ENCODE measurements at places on chromosomes 6 and 20.

GRCh38 chr20:38842558-38842981, 37.1 kb downstream of the PPP1R16B start:
- peak; percentile 55 for DNase-seq

GRCh38 chr20:17786221-17786718, 86.5 kb downstream of the BANF2 start:
- no peak for DNase-seq

GRCh38 chr6:2021713-2022125, 223.7 kb downstream of the GMDS start:
- DNase-seq, result no peak

DNA sequence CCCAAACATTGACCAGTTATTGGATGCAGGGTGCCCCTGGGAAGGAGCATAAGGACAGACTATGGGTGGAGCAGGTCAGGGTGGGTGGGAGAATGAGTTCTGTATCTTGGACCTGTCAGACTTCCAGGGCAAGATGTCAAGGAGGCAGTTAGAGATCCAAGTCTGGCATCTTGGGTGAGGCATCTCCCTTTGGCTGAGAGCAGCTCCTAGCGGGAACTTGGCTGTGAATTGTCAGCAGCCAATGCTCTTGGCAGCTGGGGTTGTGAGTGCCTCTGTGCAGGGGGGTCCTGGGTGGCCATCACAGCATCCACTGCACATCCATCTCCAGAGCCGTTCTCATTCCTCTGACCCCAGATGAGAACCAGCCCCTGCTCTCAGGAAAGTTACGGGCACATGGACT, 117.0 kb upstream of the MYL9 start:
- DNase-seq, result no peak

GRCh38 chr6:29502597-29502996, 14.8 kb upstream of the MAS1L start:
- no peak for DNase-seq

GRCh38 chr20:19945732-19946670, 71.2 kb upstream of the NAA20 start:
- DNase-seq, result no peak

DNA sequence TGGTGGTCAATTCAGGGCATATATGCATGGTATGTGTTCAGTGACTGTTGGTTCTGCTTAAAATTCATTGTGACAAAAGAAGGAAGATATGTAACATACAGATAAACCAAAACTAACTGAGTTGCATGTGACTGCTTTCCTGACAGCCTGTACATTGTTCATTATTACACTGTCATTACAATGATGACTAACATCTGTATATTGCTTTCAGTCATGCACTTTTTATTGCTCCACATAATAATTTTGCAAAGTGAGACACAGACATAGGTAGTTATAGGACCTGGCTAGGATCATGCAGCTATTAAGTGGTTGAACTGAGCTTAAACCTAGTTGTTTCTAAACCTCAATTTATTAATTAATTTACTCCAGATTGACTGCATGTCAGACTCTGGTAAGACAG, 703.2 kb downstream of the HDGFL1 start:
- DNase-seq, result no peak

DNA sequence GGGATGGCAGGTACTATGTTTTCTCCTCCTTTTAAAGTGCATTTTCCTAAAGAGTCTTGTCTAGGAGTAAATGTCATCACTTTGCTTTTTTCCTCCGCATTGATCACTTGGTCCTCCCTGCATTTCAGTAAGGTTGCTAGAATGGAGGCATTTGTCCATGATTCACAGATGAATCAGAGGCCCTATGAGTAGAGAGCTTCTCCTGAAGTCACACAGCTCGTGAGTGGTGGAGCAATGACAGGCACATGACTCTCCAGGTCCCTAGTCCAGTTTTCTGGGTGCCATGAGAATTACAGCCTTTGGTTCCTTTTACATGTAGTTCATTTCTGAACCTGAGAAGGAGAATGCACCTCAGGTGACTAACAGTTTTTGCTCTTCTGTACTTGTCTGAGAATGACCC, 50.5 kb downstream of the HLA-A start:
- DNase-seq, result no peak

GRCh38 chr6:150260931-150261330, 107.9 kb upstream of the IYD start:
- no peak for DNase-seq

- DNase-seq, result no peak
Observed at GRCh38 chr20:15895560-15896084, 677.6 kb downstream of the KIF16B start.

GRCh38 chr6:18343741-18344140, 43.4 kb upstream of the RNF144B start:
- DNase-seq, result no peak

DNA sequence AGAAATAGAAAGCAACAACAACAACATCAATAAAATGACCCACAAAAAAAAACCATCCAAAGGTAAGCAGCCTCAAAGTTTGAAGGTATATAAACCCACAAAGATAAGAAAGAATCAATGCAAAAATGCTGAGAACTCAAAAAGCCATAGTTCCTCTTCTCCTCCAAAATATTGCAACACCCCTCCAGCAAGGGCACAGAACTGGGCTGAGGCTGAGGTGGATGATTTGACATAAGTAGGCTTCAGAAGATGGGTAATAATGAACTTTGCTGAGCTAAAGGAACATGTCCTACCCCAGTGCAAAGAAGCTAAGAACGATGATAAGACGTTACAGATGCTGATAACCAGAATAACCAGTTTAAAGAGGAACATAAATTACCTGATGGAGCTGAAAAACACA, 188.8 kb upstream of the BTBD3 start:
- no peak for DNase-seq

DNA sequence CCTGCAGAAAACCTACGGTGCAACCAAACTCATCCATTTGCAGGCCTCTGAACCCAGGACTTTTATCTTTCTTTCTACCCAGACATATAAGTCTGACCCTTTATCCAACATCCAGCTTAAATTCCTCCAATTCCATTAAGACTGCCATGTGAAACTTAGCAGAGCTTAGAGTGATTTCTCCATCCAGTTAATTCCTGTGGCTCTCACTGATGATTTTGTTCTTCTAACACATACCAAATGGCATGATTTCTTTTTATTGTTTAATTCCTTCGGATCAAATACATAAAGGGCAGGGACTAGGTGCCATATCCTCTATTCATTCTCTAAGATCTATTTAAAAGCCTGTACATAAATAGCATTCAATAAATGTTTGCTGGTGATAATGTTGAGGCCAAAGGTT, 92.9 kb downstream of the TASP1 start:
- DNase-seq, result no peak

- no peak for DNase-seq
Observed at GRCh38 chr20:25543068-25543467, 42.3 kb downstream of the NINL start.

- no peak for DNase-seq
Observed at GRCh38 chr6:36757206-36757605, 59.6 kb downstream of the RAB44 start.

DNA sequence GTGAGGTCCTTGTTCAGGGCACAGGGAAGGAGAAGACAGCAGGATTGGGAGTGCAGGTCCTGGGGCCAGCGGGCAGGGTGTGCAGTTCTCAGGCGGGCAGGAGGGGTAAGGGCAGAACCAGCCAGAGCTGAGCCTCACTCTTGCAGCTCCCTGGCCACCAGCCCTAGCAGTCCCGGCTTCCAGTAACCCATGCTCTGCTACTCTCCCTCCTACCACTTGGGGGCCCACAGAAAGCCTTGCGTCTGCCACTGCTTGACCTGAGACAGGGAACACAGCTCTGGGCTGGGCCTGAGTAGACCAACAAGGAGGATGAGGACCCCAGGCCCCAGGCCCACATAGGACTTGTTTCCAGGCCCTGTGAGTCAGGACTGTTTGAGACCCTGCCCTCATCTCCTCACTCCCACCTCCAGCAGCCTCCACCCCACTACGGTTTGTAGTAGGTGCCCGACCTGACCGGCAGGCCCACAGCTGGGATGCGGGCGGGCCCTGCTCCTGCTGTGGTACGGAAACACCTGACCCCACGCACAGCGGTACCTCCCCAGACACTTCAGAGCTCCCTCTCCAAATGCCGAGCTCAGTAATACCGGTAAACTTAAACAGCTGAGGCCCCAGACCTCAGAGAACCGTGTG, 39.2 kb downstream of the KCNK5 start:
- DNase-seq, result no peak

GRCh38 chr20:58712806-58713731, 20.5 kb downstream of the NPEPL1 start:
- DNase-seq, result no peak

GRCh38 chr20:4750381-4750780, 28.7 kb downstream of the PRND start:
- no peak for DNase-seq

DNA sequence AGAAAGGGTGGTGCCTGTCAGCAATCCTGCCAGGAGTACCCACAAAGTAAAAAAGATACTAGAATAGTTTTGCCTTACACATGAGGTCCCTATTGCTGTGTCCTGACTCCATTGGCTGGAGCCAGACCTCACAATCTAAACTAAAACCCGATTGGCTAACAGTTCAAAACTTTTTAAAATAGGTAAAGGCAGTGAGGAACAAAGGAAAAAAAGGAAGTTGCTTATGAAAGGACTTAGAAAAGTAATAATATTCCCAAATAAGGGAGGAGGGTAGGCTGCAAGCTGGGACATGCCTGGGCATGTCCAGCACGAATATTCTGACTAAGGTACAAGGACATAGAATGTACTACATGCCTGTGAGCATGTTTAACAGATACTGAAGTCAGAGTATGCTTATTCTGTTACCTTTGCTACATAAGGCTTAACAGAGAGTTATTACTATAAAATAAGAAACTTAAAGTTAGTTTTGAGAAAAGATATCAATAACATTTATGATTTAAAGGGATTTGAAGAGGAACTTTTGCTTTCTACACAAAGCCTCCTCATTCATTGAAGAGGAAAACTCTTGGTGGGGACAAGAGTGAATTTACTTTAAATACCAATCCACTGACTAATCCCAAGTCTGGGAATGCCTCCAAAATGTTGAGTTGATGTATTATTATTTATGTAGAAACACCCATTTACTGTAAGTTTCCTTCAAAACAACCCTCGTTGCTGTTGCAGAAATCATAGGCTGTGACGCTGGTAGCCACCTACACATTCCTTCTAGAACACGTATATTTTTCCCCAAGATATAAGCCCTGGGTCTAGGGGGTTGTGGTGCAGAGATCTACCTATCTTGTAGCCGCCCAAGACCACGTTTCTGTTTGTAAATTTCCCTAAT, 8.2 kb upstream of the MTHFD1L start:
- no peak for DNase-seq

- no peak for DNase-seq
Observed at GRCh38 chr6:1915226-1915625, 305.5 kb downstream of the FOXC1 start.

- DNase-seq, result no peak
Observed at GRCh38 chr20:63176034-63176426, 39.9 kb downstream of the YTHDF1 start.

DNA sequence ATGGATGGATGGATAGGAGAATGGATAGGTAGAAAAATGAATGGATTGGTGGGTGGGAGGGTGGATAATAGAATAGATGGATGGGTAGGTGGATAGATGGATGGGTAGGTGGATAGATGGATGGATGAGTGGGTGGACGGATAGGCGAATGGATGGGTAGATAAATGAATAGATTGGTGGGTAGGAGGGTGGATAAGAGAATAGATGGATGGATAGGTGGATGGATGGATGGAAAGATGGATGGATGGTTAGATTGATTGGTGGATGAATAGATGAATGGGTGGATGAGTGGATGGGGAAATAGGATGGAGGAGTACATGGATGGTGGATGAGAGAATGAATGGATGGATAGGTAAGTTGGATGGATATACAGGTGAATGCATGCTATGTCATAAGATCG, 110.5 kb downstream of the CEBPB start:
- no peak for DNase-seq

DNA sequence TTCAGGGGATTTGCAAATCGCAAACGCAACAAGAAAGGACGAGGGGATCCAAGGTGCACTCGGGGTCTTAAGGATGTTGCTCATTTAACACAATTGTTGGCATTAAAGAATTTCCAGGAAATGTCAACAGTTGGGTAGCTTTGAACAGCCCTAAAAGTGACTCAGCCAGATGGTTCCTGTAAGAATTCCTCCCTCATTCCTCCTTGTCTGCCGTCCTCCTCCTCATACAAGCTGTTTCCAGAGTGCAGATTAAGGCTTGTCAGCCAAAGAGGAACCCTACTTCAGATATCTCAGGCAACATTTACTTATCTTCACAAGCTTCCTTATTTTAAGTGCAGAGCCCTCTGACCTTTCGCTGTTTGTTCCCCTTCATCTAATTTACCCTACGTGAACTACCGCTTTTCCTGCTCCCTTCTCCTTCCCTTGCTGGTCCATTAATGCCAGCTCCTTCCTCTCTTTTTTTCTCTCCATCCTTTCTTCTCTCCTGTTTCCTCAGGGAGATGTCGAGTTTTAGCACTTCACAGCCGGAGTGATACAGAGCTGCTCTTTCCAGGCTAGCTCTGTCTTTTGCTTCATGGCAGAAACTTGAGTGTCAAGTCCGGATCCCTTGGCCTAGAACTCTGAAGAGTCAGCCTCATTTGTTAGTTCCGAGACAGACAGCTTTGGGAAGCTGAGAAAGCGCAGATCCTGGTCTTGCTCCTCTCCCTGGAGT, 26.1 kb upstream of the TBC1D7 start:
- DNase-seq, result no peak

GRCh38 chr6:51892750-51893149, 194.7 kb downstream of the PKHD1 start:
- no peak for DNase-seq

DNA sequence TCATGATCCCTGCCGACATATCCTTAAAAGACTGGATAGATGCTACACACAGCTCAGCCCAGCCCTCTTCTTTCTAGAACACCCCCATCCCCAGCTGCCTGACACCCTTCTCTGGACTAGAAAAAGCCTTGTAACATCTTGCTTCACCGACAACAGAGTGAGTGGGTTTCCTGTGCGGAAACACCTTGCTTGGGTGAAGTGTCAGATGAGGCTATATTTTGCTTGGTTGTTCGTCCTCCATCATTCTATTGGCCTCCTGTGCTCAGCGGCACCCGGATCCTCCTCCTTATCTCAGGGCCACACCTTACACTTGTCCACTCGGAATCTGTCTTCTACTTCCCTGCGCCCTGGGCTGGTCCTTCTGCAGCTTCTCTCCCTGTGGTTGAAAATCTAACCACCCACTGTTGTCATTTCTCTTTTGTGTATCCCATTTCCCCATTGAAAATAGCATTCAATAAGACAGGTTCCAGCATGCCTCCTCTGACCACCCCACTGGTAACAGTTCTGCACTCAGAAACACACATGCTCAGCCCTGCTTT, 101.3 kb upstream of the MLN start:
- peak; percentile 8 for DNase-seq

DNA sequence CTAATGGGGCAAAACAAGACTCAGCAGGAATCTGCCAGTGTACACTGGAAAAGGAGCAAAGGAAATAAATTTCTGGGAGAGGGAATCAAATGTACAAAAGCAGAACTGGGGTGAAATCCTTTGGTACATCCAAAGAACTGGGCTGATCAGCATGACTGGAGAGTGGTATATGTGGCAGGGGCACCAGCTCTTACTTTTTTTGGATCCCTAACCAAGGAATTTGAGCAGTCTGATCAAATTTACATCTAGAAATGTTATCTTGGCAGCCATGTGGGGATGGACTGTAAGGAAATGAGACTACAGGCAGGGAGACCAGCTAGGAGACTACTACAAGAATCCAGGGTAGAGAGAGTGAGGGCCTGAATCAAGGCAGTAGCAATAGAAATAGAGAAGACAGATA, 1.2 kb upstream of the ZSCAN31 start:
- no peak for DNase-seq

- peak; percentile 61 for DNase-seq
Observed at GRCh38 chr6:167350731-167351655, 26.1 kb downstream of the TTLL2 start.

GRCh38 chr6:70663881-70664466, 3.7 kb upstream of the SMAP1 start:
- DNase-seq, result no peak
